ENCODE measurements at places on chromosomes 3 and 15.
A peak's percentile ranks its signal among the peaks of the same experiment; 100 is the strongest.

DNA sequence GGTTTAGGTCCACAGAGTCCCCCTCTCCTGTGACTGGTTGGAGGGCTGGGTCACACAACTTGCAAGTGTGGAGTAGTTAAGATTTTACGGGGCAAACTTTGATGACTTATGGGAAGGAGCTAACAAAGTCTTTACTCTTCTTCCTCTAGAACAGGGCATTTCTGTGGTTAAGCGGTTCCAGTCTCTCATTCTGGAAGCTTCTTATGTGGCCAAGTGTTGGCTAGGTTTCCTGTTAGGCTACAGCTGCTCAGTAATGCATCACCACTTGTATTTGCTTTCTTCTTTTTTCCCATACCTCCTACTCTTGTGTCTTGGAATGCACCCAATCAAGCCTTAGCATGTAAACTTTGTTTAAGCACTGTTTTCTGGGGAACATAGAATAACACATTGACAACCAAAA, 100.6 kb upstream of the PLAAT1 start:
- DNase-seq, result no peak

GRCh38 chr3:41749988-41750387, 211.9 kb downstream of the ULK4 start:
- DNase-seq, result no peak

GRCh38 chr3:23760871-23761373, 44.8 kb upstream of the UBE2E1 start:
- no peak for DNase-seq

DNA sequence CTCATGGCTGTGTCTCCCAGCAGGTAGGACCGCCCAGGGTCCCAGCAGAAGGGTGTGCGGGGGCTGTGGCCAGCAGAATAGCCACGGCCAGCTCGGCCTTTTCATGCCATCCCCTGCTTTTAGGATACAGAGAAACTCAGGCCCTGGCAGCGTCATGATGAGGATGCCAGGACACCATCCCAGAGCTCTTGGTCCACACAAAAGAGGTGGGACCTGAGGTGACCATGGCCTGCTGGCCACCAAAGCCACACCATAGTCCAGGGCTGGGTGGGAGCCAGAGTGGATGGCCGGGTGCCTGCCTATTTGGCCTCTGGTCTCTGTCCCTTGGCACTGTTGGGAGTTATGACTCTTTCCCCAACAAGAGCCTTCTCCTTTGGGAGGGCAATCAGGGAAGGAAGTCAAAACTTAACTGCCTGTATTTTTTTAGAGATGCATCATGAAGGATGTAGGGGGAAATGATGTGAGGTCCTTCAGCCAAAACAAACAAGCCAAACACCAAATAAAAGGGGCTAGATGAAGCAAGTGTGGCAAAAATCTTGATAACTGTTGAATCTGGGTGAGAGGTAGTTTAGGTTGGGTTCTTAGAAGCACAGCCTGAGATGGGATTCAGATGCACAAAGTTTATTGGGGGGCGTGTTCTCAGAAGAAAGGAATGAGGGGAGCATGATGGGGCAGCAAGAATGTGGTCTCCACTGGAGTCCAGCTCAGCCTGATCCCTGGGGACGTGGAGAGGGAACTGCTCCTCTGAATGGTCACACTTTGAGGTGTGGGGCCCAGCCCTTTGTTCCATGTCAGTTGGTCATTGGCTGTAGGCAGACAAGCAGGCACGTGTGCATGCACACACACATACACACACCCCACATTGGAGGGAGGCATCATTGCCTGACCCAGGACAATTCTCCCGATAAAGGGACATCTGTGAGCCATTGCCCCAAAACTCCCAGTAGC, 33.2 kb downstream of the SMAD6 start:
- DNase-seq, result no peak

DNA sequence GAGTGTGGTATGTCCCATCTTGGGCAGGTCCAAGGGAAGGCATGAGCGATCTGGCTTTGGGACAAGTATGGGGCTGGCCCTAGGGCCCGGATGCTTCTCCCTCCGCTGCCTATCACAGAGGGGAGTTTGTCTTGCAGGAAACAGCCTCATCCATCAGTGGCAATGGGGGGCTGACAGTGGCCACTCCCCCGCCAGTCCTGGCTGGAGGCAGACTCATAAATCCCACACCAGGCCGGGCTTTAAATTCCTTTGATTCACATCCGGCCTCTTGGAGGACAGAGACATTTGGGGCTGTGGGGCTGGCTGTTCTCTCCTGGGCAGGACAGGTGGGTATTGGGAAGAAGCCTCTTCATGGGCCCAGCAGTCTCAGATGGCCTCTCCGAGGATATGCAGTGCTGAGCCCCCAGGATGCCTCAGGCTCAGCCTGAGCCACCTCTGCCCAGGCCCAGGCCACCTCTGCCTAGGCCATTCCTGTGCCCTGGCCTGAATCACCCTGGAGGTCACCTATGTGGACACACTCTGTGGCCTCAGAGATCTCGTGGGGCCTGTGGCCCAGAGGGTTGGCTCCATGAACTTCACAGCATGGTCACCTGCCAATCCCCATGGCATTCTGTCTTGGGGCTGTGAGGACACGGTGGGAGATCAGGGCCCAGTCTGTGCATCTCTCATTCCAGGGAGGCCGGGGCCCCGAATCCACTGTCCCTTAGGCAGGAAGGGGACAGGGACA, 84.2 kb upstream of the GOLGA6L4 start:
- DNase-seq, result no peak

GRCh38 chr3:20325563-20325962, 139.6 kb upstream of the SGO1 start:
- DNase-seq, result no peak

- DNase-seq, result no peak
These were observed 194.3 kb upstream of the SGO1 start for GRCh38 chr3:20380295-20380694.

DNA sequence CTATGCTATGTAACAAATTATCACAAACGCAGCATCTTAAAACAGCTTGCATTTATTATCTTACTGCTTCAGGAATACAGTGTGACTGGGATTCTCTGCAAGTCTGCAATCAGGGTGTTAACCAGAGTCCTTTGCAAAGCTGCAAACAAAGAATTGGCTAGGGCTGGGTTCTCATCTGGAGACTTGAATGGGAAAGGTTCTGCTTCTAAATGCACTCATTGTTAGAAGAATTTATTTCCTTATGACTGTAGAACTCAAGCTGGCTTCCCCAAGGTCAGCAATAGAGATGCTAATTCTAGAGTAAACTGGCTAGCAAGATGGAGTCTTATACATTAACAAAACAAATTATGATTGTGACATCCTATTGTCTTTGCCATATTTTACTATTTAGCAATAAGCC, 673.7 kb downstream of the DIPK2A start:
- DNase-seq, result no peak

GRCh38 chr15:69668963-69669362, 216.3 kb downstream of the RPLP1 start:
- peak; percentile 33 for DNase-seq

DNA sequence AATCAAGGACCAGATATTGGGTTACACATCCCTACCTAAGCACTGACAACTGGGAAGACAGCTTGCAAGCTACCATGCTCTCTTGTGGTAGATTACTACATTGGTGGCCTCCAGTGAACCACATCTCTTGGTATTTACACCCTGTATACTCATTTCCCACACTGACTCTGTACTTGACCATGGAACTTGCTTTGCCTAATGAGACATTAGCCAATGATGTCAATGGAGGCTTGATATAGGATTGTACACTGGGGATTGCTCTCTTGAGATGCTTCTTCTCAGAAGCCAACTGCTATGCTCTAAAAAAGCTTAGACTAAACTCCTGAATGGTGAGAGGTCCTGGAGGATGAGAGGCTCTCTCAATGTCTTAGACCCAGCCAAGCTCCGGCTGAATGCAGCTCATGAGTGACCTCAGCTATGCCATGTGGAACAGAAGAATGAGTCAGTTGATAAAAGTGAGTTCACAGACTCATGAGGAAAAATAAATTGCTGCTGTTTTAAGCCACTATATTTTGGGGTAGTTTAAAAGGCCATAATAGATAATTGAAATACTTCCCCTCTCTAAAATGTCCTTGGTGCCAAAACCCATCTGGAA, 61.5 kb upstream of the GALNT15 start:
- no peak for DNase-seq

GRCh38 chr15:90884719-90885431, 571 bp downstream of the FES start:
- no peak for DNase-seq

- DNase-seq, result peak; percentile 85
These were observed 34.1 kb upstream of the LIMD1 start for GRCh38 chr3:45560281-45560971.

DNA sequence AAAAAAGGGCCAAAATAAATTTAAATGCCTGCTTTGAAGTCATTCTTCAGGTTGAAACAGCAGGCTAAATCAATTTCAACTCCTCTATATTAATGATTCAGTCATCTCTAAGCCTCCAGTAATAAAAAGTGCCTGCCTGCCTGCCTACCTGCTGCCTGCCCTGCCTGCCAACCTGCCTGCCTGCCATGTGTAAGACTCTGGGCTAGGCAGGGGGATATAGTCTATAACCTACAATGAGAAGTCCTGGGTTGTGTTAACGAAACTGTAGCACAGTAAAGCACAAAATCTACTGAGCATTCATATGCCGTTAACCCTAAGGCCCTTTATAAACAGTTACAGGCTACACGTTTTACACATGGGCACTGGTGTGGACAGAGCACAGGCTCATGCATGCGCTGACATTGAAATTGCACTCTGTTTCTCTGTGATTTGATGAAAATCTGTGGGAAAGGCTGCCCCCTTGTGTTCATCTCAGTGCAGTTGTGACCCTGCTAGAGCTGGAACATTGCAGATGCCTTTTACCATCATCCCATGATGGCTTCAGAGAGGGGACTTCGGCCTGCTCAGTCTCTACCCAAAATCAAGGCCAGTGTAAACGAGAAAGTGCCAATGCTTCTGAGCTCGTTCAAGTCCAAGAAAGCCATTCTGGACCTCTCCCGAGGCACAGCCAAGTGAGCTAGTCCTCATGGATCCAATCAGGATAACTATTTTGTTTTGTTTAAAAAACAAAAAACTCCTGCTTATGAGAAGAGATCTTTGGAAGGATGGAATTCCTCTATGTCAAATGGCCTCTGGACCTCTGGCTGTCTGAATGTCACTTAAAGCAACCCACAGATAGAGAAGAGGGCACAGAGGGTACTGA, 64.6 kb downstream of the EFL1 start:
- DNase-seq, result peak; percentile 61

- DNase-seq, result no peak
These were observed 6.0 kb upstream of the CSK start for GRCh38 chr15:74775894-74776293.

DNA sequence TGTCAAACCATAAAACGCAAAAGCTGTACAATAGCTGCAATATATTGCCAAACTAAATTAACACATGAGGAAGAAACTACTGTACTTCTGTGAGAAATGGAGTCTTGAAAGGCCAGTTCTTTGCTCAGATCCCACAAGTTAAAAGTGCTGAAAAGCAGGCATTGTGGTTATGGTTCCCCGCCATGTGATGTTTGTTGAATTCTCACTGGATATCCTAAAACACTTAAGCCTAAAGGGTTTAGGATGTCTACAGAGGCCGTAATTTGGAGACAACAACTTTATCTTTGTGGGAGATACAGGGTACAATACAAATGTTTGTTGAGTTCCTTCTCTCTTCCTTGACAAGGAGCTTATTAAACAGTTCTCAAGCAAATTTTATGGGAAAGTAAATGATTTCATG, 53.2 kb downstream of the TMEM212 start:
- DNase-seq, result no peak

- peak; percentile 53 for DNase-seq
These were observed 62.7 kb upstream of the ZNF148 start for GRCh38 chr3:125437631-125438435.

DNA sequence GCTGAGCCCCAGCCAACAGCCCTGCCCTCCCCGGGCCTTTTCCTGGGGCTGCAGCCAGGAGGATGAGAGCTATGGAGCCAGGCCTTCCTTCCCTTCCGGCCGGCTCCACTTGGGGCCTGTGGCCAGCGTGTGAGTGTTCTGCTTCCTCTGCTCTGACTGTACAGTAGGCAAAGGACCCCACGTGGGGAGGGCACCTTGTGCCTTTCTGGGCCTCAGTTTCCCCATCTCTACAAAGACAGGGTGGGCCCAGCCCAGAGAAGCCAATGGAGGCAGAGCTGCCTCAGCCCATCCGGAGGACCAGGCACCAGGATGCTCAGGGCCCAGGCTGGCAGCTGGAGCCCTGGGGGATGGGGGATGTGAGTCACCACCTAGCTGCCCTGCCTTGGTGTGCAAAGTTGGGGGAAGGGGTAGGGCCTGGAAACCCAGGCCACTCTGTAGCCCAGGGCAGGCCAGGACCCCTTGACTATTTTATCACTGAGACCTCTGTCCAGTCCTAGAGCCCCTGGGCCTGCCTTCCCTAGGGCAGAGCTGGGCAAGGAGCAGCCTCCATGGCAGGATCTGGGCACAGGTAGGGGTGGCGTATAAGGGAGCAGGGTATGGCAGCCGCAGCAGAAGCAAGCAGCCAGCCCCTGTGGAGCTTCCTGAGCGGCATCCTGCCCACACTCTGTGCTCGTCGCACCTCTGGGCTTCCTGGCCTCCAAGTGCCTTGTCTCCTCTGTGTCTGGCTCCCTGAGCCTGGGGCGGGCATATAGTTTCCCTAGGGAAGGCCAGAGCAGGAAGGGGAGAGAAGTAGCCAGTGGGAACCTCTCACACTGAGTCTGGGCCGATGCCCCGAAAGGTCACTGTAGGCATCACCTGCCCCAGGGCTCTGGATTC, 1.8 kb downstream of the PSTPIP1 start:
- DNase-seq, result peak; percentile 69

DNA sequence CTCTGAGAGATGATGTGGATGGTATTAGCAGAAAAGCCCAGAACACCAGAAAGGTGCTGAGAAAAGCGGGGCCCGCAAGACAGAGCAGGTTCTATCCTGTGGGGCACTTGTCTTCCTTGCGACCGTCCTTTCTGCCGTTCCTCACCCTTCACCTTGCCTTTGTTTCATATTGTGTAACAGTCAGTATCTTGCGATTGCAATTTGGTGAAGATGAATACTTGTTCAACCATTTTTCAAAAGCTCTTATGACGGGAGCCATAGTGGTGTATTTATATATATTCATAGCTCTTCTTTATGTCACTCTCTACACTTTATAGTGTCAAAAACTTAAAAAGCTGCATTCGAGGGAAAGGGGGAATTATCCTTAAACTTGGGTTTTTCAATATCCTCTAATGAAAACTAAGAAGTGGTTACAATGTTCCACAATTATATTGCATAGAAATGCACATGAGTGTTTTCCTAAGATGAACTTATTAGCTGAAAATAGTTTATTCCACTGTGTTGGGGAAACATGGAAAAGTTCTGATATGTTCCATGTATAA, 797 bp downstream of the MAP3K13 start:
- no peak for DNase-seq

- peak; percentile 92 for DNase-seq
These were observed 99.4 kb downstream of the FBLN2 start for GRCh38 chr3:13648060-13649001.

- no peak for DNase-seq
These were observed 523.2 kb upstream of the GOLIM4 start for GRCh38 chr3:168618827-168619470.

DNA sequence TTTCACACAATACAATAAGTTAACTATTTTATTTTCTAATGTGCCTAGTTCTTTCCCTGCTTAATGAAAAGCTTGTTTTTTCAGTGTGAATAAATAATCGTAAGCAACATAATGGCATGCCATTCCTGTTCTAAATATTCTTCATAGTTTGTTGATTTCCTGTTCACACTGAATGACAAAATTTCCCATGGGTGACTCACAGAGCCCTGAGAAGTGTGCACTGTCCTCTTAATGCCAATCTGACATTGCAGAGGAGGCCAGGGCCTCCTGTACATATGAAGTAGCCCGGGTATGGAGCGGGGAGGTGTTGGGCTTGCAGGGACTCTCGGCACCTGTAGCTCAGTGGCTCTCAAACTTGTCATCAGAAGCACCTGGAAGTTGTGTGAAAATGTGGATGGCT, 24.3 kb downstream of the CCR3 start:
- DNase-seq, result no peak

All from left ventricle myocardium superior (tissue), 1 donor.